ENCODE measurements at places on chromosomes 11 and 22.

- no peak for DNase-seq
Observed at GRCh38 chr22:31082606-31083376, 1.7 kb downstream of the SMTN start.

GRCh38 chr11:34464591-34465051 lies 25.9 kb downstream of the CAT start:
- DNase-seq: no peak

DNA sequence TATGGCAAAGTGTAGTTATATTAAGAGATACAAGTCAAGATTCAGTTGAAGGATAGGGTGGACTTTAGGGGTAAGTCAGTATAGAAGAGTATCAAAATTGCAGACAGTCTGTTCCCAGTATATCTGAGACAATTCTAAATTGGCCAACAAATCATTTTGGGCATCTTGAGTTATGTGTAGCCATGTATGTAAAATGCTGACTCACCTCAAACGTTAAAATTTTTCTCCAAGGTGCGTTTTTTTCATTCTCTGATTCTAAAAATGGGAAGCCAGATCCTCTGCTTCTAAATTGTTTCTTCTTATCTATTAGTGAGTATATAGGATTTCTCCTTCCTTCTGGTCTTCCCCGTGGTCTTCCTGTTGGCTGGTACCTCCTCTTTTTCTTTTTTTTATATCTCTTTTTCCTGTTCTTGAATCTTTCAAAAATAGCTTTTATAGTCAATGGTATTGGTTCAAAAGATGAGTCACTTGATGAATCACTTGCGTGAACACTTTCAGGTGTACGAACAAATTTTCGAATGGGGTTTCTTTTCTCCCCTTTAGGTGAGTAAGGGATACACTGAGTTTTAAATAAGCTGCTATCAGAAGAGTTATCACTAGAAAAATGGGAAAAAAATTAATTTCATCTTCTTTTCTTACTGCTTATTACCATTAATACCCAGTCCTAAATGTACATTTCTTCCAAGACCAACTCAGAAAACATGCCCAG lies 3.2 kb downstream of the TAF1D start:
- DNase-seq: no peak

- no peak for DNase-seq
Observed at GRCh38 chr11:66333896-66334604, 2.2 kb downstream of the RIN1 start.

DNA sequence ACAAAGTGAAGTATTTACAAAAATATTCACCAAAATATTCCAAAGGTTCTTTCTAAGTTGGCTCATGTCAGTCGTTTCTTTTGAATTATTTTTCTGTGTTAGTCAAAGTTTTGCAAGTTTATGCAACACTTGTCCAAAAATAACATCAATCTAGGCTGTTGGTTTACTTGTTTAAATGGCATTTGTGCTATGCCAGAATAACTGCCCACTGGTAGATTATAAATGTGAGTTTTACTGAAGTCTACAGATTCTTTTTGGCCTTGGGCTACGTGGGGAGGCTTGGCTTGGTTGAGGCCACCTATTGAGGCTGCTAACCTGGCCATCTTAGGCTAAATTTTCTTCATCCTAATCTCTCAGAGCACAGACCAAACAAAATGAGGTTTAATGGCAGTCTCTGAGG lies 1091.9 kb upstream of the RAG2 start:
- DNase-seq: no peak

GRCh38 chr11:1514336-1515061 lies 27.9 kb upstream of the MOB2 start:
- no peak for DNase-seq

GRCh38 chr11:35151241-35151640 lies 12.3 kb downstream of the CD44 start:
- DNase-seq: no peak

DNA sequence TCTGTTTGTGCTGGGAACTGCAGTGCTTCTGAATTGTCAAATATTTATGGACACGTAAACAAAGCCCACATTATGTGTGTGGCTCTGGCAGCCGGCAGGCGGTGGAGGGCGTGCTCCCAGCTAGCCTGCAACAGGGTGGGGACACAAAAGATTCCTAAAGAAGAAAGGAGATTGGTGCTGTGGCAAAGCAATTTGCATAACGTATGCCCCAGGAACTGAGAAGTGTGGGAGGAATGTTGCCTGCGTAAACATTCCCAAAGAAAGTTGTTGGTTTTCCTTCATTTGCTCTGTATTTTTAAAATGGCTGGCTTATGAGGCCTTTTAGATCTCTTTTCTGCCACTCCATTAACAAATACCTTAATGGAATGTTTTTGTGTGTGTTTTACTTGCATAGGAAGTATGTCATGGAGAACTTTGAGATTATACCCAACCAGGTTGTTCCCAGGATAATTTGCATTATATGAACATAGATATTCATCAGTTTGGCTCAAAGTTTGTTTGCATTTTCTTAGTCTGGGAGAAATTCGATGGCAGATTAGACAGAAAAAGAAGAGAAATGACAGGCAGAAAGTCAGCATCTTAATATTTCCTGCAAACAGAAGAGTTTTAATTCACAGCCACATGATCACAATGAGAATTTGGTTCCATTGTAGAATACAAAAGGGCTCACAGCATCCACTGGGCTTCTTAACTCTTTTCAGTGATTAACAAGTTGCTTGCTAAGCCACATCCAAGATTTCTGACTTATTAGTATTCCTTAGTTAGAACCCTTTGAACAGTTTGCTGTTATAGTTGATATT lies 41.8 kb upstream of the DLAT start:
- DNase-seq: no peak

DNA sequence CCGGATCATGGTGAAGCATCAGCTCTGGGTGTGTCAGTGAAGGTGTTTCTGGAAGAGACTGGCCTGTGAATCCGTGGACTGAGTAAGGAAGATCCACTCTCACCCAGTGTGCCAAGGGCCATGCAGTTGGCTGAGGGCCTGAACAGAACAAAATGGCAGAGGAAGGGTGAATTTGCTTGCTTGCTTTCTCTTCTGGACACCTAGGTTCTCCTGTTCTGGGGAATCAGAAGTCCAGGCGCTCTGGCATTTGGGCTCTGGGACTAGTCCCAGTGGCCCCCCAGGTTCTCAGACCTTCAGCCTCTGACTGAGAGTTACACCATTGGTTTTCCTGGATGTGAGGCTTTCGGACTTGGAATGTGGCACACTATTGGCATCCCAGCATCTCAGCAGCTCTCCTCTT lies 1170.8 kb downstream of the TBC1D22A start:
- no peak for DNase-seq

DNA sequence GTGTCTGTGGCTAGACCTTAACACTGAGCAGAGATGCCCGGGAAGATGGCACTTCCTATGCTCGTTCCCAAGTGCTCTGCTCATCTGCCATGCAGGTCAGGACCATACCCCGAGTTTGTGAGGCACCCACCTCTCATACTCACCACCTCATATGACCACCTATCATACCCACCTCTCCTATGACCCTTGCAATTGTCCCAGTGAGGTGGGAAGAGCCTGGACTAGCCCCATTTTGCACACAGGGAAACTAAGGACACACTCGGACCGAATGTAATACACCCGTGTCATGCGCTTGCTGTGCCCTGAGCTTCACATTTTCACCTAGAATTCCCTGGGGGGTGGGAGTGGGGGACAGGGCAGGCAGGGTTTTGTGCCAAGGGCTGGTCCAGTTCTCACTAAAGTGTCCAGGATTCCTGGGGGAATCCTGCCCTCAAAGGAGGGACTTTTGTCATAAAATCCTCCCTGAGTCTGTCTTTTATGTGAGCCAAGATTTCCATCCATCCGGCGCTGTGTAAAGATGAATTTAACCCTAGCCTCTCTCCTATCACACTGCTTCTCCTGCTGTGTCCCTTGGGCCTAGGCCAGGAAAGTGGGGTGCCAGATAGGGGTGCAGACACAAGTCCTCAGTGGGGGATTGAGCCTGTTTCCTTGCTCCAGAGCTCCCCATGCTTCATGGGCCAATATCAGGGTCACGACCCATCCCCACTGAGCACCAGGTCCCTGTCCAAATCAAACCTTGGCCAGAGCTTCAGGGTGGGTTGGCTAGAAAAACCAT lies 20.0 kb downstream of the TPBGL start:
- DNase-seq: no peak

- no peak for DNase-seq
Observed at GRCh38 chr11:101817581-101817980, 97.2 kb upstream of the CEP126 start.

All from GM06990 (cell line).